NCI-H510A treated with DMSO at 0.1 percent for 48 hours (cell line): ENCODE measurements at places on chromosomes 13 and 19.

DNA sequence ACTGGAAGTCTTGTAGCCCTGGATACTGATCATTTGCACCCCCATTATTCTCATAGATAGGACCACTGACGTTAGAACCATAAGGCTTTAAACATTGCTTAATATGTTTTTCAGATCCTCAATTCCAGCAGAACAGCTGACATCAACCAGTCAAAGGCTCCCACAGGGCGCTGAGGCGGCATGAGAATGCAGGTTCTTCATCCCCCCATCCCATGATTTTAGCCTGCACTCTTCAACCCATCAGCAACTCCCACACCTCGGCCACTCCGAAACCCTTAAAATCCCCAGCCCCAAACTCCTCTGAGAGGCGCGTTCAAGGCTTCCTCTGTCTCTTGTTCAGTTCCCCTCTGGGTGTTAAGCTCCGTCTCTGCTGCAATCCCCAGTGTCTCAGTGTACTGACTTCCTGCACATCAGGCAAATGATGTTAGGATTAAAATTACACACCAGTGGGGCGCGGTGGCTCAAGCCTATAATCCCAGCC is 24.3 kb upstream of the LAMP1 start:
- DNase-seq = no peak

DNA sequence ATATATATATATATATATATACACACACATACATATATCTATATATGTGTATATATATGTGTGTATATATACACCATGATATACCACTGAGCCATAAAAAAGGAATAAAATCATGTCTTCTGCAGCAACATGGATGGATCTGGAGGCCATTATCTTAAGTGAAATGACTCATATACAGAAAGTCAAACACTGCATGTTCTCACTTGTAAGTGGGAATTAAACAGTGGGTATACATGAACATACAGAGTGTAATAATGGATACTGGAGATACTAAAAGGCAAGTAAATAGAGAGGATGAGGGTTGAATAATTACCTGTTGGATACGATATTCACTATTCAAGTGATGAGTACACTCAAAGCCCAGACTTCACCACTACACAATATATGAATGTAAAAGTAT is 332.6 kb downstream of the SLITRK1 start:
- no peak for DNase-seq

DNA sequence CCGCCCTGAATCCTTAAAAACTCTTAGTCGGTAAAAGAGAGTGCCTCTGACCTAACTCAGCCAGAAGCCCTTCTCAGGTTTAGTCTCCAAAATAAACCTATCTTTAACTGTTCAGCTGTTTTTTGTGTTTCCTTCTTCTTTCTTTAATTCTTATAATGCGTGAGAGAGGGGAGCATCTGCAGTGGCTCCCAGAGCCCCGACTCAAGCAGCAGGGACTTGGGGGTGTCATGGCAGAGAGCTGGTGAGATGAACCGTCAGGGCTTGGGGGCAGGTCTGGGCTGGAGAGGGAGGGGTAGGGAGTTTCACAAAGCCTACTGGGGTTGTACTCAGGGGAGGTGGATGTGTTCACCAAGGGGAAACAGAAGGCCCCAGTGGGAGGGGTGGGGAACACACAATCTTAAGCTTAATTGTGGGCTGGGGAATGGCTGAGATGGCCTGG is 16.8 kb upstream of the SIGLEC6 start:
- DNase-seq = no peak

DNA sequence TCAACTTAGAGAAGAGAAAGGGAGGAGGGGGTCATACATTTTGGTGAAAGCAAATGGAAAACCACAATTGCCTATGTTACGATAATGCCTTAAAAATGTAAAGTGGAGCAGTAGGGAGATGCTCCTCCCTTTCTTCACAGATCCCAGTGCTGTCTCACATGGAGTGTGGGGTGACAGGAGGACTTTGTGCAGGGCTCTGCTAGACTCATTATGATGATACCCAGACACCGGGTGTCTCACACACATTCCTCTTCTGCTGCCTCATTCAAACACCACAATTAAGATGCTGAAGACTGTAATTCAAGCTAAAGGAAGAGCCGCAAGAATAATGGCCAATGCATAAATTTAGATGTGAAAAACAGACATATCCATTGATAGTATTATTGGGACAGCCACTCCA is 150.6 kb downstream of the LHFPL6 start:
- DNase-seq = no peak

- no peak for DNase-seq
Measured at GRCh38 chr13:49859560-49859959, 67.1 kb upstream of the KPNA3 start.
